ENCODE measurements at places on chromosomes 3 and 15.

DNA sequence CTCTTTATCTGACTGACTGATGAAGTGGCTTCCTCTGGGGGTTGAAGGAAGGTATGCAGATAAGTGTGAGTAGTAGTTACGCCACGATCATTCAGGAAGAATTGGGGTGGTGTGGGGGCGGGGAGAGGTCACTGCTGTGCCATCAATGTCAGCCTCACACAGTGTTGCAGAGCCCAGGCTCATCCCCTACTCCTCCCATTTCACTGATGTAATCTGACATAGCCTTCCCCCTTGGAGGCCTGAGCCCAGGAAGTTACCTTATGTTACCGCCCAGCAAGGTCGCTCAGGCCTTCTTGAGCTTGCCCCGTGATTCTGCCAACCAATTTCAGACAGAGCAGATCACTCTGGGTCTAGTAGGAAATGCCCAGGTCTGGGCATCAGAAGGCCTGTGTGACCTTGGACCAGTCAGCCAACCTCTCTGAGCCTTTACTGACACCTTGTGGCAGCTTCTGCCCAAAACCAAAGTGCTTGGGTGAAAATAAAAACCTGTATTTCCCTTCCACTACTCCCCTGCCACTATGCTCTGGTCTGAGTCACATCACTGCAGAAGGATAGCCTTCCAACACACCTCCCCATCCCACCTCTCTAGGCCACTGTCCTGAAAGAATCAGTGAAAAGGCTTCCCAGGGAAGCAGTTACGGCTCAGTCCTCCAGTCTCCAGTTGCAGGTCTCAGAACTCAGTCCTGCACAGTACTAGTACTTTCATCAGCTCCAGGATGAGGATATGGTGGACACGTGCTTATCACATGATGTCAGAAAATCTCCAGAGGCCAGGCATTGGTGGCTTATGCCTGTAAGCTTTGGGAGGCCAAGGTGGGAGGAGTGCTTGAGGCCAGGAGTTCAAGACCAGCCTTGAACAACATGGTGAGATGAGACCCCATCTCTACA, 28.1 kb upstream of the INSYN1 start:
- DNase-seq, result no peak

GRCh38 chr3:81245043-81245442, 516.4 kb downstream of the GBE1 start:
- no peak for DNase-seq

DNA sequence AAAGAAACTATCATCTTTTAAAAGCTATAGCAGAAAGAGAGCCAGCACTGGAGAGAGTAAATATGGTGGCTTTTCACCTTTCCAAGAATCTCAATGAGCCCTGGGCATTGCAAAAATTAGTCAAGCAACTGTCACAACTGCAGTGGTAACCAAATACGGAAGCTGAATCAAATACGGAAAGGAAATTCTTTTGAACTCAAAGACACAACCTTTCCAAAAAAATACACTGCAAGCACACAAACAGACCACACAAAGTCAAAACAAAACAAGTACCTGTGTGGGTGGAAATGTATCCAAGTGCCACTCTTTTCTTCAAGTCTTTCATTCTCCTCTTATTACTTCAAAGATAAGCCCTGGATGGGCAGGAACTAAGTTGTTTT, 17.6 kb downstream of the VGLL4 start:
- DNase-seq, result no peak

DNA sequence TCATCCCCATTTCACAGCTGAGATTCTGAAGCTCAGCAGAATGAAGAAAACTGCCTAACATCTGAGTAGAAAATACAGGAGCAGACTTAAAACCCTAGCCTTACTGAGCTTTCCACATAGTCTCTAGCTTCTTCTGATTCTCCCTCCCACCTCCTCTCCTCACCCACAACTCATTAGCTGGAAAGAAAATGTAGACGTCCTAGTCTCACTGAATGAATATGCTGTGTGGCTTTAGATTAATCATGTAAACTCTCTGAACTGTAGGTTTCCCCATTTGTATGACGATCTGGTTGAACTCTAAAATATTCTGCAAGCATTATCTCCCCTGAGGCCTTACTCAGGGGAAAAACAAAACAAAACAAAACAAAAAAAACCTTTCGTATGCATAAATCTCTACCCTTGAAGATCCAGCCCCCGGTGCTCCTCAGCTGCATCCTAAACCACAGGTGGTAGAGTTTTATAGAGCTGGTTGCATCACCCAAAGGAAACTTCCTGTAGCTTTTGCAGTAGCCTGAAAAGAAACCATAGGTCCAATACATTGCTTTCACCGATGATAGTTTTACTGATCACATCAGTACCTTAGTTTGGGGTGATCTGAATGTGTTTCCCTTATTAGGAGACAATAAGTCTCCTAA, 40.6 kb downstream of the FOXB1 start:
- DNase-seq, result no peak

DNA sequence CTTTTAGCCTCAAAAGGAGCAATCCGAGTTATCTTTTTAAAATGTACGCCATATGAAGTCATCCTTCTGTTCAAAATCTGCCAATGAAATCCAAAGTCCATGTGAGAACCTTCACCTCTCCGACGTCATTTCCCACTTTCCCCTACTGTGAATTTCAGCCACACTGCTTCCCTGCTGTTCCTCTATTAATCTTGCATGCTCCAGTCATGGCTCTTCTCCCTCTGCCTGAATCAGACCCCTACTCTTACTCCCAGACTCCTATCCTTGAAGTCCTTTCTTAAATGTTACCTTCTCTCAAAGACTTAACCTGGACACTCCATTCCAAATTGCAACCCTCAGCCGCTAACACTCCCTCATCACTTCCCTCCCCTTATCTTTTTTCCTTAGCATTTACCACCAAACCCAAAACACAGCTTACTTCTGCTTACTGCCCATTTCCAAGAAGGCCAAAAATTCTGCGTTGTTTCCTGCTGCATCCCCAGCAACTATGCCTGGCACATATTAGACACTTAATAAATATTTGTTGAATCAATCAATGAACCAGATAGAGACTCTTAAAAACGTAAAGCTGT, 1.2 kb downstream of the NKIRAS1 start:
- DNase-seq, result no peak

DNA sequence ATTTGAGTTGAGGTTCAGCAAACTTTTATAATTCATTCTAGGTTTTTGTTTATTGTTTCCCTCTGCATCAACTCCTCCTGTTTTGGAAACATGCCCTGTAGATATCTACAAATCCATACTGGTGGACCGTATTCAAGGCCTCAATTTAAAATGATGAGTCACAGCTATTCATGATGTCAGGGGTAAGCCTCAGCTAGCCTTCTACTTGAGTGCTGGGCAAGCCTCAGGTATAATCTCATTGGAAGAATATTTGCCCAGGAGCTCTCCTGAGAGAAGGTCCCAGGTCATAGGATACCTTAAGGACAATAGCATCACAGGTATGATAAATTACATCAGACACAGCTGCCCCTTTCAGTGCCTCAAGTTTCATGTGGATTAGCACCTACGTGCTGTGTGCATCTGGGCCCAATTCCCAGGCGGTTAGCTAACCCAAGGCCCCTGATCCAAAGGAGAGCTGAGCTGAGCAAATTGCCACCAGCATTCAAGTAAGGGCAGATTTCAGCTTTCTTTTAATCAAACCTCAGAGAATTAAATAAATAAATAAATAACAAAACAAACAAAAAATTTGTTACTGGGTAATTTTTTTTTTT, 87.5 kb downstream of the KCNMB2 start:
- DNase-seq, result peak; percentile 22

DNA sequence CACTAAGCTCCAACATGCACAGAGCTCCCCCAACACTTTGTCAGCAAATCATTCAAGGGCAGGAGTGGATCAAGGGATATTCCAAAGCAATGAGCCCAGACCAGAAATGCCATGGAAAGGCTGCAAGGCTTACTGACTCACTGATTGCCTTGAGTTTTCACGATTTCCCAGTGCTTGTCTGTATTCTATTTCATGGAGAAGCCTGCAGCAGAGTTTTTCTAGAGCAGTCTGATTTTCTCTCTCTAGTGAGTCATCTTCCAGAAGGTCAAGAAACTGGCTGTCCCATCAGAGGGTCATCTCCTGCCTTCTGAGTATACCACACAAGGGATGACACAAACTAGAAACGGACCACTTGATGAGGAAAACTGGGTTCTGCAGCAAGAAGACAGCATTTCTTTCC, 16.5 kb downstream of the LMCD1 start:
- no peak for DNase-seq

DNA sequence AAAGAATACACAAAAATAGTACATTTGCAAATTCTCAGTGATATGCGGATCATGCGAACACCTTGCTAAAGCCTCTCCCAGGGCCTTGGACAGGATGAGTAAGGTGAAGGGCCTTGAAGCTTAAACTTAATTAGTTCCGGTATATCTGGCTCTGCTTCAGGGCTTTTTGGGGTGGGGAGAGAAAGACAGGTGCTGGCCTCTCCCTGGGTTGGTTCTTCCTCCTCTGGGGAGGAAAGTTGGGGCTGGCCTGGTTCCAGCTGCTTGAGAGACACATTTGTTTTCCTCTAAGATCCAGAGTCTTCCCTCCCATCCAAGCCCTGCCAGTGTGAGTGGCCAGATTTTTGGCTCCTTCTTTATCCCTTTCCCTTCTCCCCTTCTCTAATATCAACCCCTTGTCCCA, 64.7 kb upstream of the EPHB3 start:
- DNase-seq, result no peak

DNA sequence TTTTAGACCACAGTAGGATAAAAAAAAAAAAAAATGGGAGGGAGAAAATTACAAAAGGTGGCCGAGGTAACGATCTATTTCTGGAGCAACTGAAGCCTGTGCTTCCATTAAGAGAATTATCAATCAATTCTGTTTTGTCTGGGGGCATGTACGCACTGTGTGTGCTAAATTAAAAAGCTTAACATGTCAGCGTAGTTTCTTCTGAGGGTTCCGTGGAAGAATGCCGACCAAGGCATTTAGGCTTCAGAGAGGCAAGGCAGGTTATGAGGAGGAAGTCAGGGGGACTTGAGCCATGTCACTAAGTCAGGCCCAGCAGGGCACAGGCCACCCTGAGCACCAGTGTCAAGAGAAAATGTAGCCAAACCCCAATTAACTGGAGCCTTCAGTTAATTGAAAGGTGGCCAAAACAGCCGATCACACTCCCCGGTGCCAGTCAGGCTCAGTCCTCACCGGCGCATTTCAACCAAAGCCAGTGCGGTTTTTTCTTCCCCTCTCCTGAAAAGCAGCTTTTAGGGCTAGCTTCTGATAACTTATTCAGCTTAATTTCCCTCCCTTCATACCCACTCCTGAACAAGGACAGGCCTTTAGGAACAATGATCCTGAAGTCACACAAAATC, 113.9 kb downstream of the MEGF11 start:
- DNase-seq, result no peak

Data from ovary (tissue), 10 donors.